ENCODE measurements at places on chromosomes 5 and 9.

GRCh38 chr5:76111477-76112174, 28.4 kb downstream of the SV2C start:
- DNase-seq, result no peak

- no peak for DNase-seq
Observed at GRCh38 chr5:1285141-1285540, 9.7 kb downstream of the TERT start.

DNA sequence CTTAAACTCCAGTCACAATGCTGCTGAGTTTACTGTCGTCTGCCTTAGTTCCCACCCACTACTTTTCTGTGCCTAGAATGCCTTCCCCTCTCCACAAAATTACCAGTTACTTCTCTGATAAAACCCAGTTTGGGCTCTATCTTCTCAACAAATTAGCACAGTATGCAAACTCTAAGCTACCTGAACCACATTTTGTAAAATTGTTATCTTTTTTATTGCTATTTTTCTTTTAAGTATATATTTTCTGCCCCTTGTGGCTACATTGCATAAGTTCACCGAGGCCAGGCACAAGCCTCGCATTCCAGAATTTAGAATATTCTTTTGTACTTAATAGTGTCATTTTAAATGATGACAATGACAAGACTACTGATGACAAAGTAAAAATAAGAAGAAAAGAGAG, 60.0 kb downstream of the POU5F2 start:
- no peak for DNase-seq

DNA sequence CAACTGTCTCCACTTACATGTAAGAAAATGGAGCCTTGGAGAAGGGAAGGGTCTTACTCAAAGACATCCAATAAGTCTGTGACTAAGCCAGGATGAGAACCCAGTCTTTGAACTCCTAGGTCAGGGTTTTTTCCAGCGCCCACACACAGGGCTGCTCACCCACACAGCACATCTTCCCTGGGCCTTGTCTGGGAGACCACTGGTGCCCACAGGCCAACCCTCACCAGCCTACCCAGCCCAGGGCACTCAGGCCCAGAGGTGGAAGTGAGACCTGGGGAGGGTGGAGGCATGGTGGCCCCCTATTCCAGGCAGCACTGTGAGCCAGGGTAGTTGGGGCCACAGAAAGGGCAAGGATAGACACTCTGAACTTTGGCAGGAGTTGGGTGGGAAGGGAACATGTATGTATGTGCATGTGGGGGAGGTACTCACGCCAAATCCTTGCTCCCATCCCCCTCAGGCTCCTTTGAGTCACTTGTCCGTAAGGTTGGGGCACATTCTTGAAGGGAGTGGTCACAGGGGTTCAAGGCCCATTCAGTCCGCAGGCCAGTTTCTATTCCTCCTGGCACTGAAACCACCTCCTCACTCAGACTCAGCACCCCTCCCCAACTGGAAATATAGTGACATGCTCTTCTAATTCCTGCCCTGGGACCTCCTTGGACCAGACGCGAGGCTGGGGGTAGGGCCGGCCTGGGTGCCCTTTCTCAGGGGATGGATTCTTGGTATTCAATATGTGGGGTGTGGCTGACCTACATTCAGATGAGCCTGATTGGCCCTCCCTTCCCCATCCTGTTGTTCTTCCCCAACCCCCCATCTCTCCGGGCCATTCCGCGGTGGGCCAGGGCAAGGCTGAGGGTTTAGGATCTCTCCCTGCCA, 2.9 kb upstream of the SLC4A9 start:
- no peak for DNase-seq

DNA sequence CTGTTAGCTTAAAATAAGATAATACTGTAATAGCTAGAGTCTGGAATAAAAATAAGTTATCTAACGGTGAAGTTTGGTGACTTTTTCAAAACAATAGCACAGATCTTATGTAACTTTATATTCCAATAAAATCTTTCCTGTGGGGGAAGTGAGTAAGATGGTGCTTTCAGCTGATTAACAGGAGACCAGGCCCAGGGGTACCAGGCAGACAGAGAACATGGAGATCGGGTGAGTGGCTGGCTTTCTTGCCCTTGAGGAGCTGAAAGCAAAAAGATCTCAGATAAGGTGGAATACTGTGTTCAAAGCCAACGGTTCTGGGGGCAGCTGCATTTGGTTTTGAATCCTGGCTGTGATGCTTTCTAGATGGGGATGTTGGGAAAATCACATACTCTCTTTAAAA, 61.3 kb downstream of the MAT2B start:
- DNase-seq, result no peak

DNA sequence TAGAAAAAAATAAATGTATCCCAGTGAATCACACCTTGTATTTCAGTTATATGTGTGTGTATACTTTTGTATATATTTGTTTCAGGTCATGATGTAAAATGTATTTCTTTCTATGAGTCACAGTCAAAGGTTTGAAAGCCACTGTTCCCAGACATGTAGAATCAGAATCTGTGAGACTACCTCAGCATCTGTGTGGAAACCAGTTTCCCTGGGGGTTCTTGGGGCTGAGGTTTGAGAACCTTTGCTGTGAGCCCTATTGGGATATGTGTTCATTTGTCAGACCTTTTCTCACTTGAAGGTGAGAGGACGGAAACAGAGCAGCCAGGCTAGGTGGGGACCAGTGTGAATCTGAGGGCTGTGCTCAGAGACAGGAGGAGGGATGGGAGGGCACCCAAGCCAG, 78.7 kb upstream of the SAP30L start:
- no peak for DNase-seq

GRCh38 chr5:93791518-93791972, 50.1 kb upstream of the POU5F2 start:
- DNase-seq, result peak; percentile 37

DNA sequence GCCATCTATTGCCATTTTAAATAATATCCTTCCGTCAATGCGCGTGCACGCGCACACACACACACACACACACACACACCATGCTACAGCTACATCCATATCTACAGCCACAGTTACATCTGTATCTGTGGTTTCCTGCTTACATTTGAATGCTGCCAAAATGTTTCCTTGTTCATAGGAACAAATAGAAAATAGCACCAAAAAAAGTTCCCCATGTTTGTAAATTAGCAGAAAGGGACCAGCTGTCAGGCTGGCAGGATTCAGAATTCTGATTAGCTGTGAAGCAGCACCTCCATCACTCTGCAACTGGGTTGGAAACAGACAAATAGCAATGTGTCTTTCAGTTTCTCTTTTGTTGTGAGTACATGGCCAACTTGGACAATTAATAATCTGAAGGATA, 601.5 kb downstream of the IRX1 start:
- DNase-seq, result no peak

GRCh38 chr5:109388407-109388806, 21.4 kb downstream of the PJA2 start:
- no peak for DNase-seq

DNA sequence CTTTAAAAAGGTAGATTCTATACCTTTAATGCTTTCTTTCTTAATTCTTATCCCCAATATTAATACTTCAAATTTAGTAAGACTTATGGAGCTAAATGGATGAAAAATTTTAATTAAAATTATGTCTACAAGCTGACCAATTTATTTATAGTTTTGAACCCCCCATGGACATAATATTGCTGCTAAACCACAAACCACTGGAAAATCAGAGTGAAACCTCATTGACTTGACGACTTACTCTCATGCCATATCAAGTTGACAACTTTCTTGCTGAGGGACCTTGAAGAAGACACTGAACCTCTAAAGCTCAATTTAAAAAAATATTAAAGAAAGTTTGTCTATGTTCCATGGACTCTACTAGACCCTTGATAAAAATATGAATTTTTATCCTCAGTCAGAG, 653.7 kb downstream of the TLE1 start:
- DNase-seq, result no peak

DNA sequence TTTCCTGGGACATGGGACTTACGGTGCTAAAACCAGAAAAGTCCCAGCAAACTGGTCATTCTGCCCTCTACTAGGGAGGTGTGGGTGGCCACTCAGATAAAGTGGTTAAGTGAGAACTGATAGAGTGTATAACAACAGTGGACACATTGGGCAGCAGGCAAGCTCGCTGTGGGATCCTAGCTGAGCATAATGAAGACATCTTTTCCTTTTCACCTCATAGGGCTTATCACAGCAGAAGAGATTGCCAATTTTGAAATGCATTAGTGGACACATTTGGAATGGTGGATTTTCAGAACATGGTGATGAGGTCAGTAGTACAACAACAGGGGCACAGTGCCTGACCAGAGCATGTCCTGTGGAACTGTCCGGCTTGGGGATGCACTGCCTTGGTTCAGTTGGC, 477.1 kb upstream of the KIF2A start:
- no peak for DNase-seq

DNA sequence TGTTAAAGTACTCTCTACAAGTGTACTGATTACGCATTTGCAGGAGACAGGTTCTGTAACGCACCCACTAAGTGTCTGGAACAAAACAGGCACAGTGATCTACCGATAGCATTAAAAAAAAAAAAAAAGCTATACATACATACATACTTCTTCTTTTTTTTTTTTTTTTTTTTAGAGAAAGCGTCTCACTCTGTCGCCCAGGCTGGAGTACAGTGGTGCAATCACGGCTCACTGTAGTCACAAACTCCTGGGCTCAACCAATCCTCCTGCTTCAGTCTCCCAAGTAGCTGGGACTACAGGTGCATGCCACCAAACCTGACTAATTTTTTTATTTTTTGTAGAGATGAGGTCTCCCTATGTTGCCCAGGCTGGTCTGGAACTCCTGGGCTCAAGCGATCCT, 7.6 kb downstream of the KIF24 start:
- no peak for DNase-seq

GRCh38 chr9:36948051-36948450, 86.0 kb downstream of the PAX5 start:
- no peak for DNase-seq

- no peak for DNase-seq
Observed at GRCh38 chr5:62974623-62975022, 396.0 kb downstream of the LRRC70 start.

DNA sequence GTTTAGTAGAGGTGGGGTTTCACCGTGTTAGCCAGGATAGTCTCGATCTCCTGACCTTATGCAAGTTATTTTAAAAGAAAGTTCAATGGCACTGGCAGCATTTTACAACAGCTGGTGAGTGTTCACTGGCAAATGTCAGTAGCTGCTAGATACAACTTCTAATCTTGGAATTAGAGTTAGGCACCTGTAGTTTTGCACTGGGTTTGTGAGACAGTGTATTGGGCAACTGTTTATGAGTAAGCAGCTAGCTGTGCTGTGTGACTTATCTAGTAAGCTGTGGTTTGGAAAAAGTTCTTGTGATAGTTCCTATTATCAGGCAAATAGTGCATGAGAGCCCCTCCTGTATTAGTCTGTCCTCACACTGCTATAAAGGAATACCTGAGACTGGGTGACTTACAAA, 61.5 kb downstream of the UBE2QL1 start:
- DNase-seq, result no peak

GRCh38 chr9:92620845-92621244, 49.1 kb downstream of the IPPK start:
- DNase-seq, result no peak

DNA sequence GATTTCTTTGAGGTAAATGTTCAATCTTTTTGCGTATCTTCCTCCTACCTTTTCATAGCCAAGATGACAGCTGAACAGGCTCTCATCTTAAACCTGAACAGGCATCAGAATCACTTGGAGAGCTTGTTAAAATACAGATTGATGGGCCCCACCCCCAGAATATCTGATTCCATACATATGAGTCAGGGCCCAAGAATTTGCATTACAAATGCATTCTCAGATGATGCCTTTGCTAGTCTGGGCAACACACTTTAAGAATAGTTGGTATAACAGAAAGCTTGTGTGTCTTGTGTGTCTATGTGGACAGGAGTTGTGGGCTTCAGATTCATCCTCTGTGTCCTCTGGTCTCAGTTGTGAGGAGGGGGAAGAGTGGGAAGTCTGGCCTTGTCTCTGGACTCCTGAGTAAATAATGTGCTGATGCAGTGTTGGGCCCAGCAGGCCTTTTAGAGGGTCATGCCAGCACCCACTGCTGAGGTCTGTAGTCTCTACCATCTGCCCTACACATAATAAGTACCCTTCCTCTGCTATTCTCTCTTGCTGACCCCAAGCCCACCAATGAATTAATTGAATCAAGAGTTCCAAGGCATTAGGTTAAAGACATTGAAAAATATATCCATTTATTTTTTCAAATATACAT, 43.1 kb downstream of the PTCD2 start:
- no peak for DNase-seq

DNA sequence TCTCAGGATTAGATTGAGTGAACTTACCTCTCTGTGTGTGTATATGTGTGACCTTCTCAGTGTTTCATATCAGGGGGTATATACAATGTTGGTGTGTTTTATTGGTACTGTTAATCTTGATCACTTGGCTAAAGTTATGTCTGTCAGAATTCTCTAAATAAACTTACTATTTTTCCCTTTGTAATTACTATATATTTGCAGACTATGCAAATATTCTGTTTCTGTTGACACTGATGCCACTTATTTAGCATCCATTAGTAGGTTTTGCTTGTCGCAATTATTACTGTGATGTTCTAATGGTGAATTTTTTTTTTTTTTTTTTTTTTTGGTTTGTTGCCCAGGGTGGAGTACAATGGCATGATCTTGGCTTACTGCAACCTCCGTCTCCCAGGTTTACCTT, 42.9 kb upstream of the NR5A1 start:
- DNase-seq, result no peak

DNA sequence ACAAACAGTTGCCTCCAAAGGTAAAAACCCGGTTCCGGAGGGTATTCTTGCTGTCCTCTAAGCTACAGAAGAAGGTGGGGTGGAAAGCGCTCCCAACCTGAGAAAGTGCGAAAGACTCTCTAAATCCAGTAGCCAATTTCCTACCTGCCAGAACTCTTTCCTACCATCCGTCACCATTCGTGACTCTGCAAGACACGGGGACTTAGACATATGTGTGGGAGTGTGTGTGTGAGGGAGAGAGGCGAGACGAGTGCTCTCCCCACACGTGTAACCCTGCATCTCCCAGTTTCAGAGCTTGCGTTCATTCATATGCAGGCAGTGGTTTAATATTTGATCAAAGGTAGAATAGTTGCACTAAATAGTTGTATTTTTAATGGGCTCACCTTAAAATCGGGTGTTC, 473 bp upstream of the GABRA1 start:
- DNase-seq, result no peak

DNA sequence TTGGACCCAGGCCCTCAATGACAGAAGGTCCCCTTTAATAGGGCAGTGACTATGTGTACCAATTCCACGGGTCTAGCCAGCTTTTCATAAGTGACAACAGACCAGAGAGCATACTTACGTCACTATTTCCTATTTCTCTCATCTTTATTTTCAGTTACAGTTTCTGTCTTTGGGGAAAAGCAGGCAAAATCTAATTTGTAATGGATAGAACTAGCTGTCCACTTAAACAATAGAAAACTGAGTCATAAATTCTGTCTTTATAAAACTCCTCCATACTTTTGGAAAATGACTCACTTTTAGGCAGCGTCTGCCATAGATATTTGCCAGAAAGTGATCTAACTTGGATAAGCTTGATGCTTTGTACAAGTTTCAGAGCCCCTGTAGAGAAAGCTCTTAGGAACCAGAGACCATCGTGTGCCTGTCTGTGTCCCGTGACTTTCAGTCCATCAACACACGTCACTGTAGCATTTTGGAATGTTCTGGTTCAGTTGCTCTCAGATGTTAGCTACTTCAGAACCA, 101.9 kb downstream of the F2RL2 start:
- no peak for DNase-seq

- peak; percentile 26 for DNase-seq
Observed at GRCh38 chr9:14315875-14316601, 2.1 kb upstream of the NFIB start.
